Fibroblast of lung (primary cell): ENCODE measurements at places on chromosomes 4 and X.

DNA sequence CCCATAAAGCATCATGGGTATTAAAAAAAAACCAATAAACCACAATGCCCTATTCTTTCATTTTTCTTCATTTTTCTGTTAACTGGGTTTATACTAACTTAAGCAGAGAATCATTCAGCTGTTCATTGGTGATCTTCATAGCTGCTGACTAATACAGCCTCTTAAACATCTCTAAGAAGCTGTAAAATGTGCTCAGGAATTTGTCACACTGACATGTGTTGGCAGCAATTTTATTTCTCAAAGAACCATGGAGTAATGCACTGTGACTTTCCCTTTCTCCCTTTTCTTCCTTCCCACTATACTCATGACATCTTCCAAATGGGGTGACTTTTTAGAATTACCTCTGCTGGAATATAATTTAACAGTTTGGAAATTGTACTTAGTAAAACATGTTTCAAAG is 315.4 kb downstream of the ANTXR2 start:
- H3K27me3 ChIP-seq: no peaks in the 10 kb centered on the region
- H3K4me3 ChIP-seq: no peak overlapping the region
- no peaks in the 10 kb centered on the region for H3K36me3 ChIP-seq
- peak; percentile 36 for DNase-seq
- no peak overlapping the region for H3K27ac ChIP-seq

DNA sequence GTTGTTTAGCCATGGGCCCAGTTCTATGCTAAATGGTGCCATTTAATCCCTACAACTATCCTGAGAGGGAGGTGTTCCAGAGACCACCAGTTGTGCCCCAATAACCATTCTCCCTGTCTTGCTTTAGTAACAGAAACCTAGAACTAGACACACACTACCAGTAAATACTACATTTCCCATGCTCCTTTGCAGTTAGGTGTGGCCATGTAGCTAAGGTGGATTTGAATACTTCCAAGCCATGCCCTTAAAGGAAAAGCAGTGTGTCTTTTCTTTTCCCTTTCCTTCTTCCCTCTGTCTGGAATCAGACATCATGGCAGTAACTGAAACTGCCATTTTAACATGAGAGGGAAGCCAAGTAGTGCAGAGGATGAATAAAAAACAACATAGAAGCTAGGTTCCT is 90.9 kb upstream of the TMEM33 start:
- no peak overlapping the region for H3K4me3 ChIP-seq
- H3K27ac ChIP-seq: no peak overlapping the region
- no peaks in the 10 kb centered on the region for H3K27me3 ChIP-seq
- H3K36me3 ChIP-seq: no peaks in the 10 kb centered on the region
- DNase-seq: no peak

- H3K4me3 ChIP-seq: no peak overlapping the region
- H3K4me1 ChIP-seq: no peaks in the 10 kb centered on the region
- no peak for DNase-seq
- H3K36me3 ChIP-seq: no peaks in the 10 kb centered on the region
- no peaks in the 10 kb centered on the region for H3K27me3 ChIP-seq
These were observed 66.5 kb downstream of the ACOX3 start for GRCh38 chr4:8373973-8374545.

DNA sequence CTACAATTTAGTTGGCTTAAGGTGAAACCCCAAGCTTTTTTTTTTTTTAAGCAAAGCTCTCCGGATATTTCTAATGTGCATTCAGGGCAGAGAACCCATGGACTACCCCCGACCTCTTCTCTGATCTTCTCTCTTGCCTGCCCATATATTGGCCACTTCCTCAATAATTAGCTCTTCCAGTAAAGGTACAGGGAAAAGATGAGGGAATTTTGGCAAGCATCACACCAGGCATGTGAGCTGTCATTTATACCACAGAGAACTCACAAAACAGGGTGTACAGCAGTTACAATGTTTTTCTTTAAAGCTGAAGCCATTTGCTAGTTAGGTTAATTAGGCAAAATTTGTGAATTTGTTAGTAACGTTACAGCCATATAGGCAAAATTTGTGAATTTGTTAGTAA is 73.3 kb downstream of the GAB1 start:
- H3K36me3 ChIP-seq: no peaks in the 10 kb centered on the region
- no peak overlapping the region for H3K4me3 ChIP-seq
- no peak for DNase-seq
- H3K27me3 ChIP-seq: no peaks in the 10 kb centered on the region

- no peaks in the 10 kb centered on the region for H3K4me1 ChIP-seq
- no peaks in the 10 kb centered on the region for H3K36me3 ChIP-seq
- H3K27ac ChIP-seq: no peak overlapping the region
These were observed 157.0 kb upstream of the DDIT4L start for GRCh38 chr4:100347241-100347640.

- H3K27me3 ChIP-seq: no peaks in the 10 kb centered on the region
- no peak overlapping the region for H3K27ac ChIP-seq
- no peak for DNase-seq
These were observed 7.6 kb downstream of the CYBB start for GRCh38 chrX:37787423-37787869.

- no peaks in the 10 kb centered on the region for H3K4me1 ChIP-seq
- no peaks in the 10 kb centered on the region for H3K27me3 ChIP-seq
- no peak for DNase-seq
- H3K27ac ChIP-seq: no peak overlapping the region
These were observed 6.3 kb downstream of the TMEM154 start for GRCh38 chr4:152673489-152673888.

- H3K4me3 ChIP-seq: no peak overlapping the region
- no peaks in the 10 kb centered on the region for H3K27me3 ChIP-seq
- no peak overlapping the region for H3K27ac ChIP-seq
- no peaks in the 10 kb centered on the region for H3K36me3 ChIP-seq
- no peak for DNase-seq
These were observed 18.4 kb downstream of the BEX4 start for GRCh38 chrX:103233263-103233662.

GRCh38 chr4:2813446-2814405 is 20.8 kb downstream of the SH3BP2 start:
- H3K27ac ChIP-seq: no peak overlapping the region
- no peaks in the 10 kb centered on the region for H3K36me3 ChIP-seq
- H3K4me3 ChIP-seq: no peak overlapping the region
- peaks cover 13% of the 10 kb centered on the region for H3K4me1 ChIP-seq
- no peaks in the 10 kb centered on the region for H3K27me3 ChIP-seq

DNA sequence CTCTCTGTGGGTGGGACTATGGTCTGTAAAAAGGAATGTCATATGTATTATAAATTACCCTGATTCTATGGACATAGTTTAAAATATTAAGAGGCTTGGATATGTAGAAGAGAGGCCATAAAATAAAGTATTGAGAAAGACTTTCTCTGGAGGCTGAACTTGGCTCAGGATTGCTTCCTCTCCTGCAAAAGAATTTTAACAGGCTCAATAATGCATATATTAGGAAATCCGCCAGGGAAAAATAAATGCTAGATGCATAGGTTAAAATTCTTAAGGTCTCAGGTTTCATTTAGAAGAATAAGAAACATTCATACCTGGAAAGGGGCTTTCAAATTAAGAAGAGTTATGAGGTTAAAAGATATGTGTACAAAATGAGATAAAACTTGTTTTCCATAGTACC is 424.3 kb downstream of the ARAP2 start:
- no peaks in the 10 kb centered on the region for H3K36me3 ChIP-seq
- no peaks in the 10 kb centered on the region for H3K27me3 ChIP-seq
- no peak for DNase-seq
- no peaks in the 10 kb centered on the region for H3K4me1 ChIP-seq

DNA sequence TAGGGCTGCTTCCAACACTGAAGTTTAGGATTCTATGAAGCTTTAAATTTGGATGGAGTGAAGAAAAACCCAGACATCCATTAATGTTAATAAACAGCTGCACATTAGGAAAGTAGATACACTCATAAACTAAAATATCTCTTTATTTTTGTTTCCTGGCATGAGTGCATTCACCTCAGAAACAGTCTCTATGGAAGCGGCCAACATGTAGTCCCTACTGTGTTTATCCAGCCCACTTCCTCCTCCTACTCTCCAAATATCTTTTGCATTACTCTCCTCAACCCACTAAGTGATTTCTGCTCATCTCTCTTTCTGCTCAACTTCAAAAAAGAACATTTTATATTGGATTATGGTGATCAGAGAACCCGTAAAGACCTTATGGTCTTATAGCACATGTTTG is 180.3 kb upstream of the MXRA5 start:
- no peaks in the 10 kb centered on the region for H3K36me3 ChIP-seq
- H3K4me3 ChIP-seq: no peak overlapping the region
- H3K27me3 ChIP-seq: no peaks in the 10 kb centered on the region
- peak; percentile 77 for DNase-seq
- peaks cover 4% of the 10 kb centered on the region for H3K4me1 ChIP-seq
- peak overlapping the region; percentile 9 for H3K27ac ChIP-seq

- no peaks in the 10 kb centered on the region for H3K4me1 ChIP-seq
- H3K36me3 ChIP-seq: no peaks in the 10 kb centered on the region
- no peak overlapping the region for H3K4me3 ChIP-seq
- peak; percentile 81 for DNase-seq
- no peak overlapping the region for H3K27ac ChIP-seq
These were observed 58.8 kb downstream of the LNX1 start for GRCh38 chr4:53532521-53532920.

GRCh38 chrX:39458779-39459178 is 639.0 kb downstream of the BCOR start:
- H3K36me3 ChIP-seq: no peaks in the 10 kb centered on the region
- no peaks in the 10 kb centered on the region for H3K27me3 ChIP-seq
- no peak overlapping the region for H3K27ac ChIP-seq
- H3K4me1 ChIP-seq: no peaks in the 10 kb centered on the region
- no peak for DNase-seq
